ENCODE measurements at places on chromosomes 5 and 9.

- DNase-seq = no peak
Measured at GRCh38 chr9:37085233-37085632, 35.1 kb upstream of the ZCCHC7 start.

GRCh38 chr9:109320331-109320741 lies 523 bp downstream of the EPB41L4B start:
- no peak for DNase-seq

- no peak for DNase-seq
Measured at GRCh38 chr5:78522476-78523260, 125.9 kb downstream of the LHFPL2 start.

- no peak for DNase-seq
Measured at GRCh38 chr5:152288917-152289595, 116.0 kb downstream of the NMUR2 start.

GRCh38 chr9:136135326-136136126 lies 16.9 kb upstream of the TMEM250 start:
- DNase-seq = no peak

GRCh38 chr5:675871-676698 lies 17.1 kb downstream of the TPPP start:
- peak; percentile 8 for DNase-seq

All from central memory CD8-positive, alpha-beta T cell (primary cell).